ENCODE measurements at places on chromosomes 4 and X.

GRCh38 chr4:158782551-158783360 lies 13.9 kb downstream of the FNIP2 start:
- no peak for DNase-seq

DNA sequence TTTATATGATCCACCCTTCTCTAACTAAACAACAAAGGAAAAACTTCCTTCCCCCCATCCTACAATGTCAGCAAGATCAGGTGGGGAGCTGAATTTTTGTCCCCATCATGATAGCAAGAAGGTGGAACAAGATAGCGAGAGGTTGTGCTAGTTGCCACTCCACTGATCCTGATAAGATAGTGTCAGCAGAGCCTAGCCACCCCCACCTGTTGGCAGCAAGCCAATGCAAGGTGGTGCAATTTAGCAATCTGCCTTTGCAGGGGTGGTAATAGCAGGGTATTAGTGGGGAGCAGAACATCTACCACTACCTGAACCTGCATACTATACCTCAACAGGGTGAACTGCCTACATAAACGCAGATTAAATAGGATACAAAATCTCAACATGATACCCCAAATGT lies 80.2 kb upstream of the MAMLD1 start:
- peak; percentile 24 for DNase-seq

- no peak for DNase-seq
Observed at GRCh38 chr4:139738846-139739613, 73.4 kb downstream of the MGST2 start.

GRCh38 chr4:83317671-83318070 lies 17.0 kb downstream of the HPSE start:
- no peak for DNase-seq

DNA sequence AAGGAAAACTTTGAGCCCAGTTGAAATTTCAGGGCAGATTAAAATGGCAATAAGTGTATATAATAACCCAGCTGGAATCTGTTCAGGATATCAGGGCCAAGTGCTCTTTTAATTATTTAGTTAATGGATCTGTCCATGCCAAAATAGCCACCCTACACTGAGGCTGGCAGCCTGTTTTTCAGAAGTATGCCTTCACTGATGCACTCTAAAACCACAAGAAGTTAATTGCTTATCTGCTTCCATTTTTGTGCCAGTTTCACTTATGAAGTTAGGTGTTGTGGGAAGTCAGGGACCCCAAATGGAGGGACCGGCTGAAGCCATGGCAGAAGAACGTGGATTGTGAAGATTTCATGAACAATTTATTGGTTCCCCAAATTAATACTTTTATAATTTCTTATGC lies 960.3 kb downstream of the C4orf33 start:
- DNase-seq, result no peak

DNA sequence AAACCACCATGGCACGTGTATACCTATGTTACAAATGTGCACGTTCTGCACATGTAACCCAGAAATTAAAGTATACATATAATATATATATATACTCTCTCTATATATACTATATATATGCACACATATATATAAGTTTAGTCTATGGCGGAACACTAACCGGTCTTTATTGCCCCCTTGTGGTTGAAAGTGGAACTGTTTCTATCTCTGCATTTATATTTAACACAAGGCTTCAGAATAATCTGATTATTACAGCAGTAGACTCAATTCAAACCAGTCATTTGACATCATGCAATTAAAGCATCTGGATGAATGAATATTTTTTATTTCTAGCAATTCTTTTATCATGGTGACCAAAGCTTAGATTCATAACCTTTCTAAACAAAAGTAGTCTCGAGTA lies 14.6 kb downstream of the RAB9B start:
- peak; percentile 32 for DNase-seq

- peak; percentile 26 for DNase-seq
Observed at GRCh38 chrX:153633048-153633447, 14.0 kb upstream of the DUSP9 start.

GRCh38 chrX:124346877-124347241 lies 496 bp downstream of the SH2D1A start:
- DNase-seq, result no peak

- DNase-seq, result no peak
Observed at GRCh38 chr4:109067508-109068235, 234.8 kb downstream of the COL25A1 start.

DNA sequence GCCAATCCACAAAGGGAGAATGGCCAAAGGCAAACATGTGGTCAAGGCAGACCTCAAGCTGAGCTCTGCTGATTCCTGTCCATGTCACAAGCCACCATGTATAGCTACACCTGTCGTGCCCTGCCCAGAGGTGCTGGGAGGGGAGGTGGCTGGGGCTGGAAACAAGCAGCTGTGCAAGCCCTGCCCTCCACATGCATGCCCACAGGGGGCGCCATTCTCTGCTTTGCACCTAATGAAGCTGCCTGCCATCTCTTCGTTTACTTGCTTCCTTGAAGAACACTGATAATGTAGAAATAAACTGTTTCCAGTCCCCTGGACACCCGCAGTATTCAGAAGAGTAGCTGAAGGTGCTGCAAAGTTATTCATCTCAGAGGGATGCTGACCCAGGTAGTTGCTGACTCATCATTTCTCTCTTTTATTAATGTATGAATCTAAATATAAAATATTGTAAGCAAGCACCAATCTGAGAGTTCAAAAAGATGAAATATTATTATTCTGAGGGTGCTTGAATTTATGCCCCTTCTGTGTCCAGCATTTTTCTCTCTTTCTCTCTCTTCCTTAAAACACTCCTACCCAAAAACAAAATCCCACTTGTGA lies 278.6 kb downstream of the ADGRA3 start:
- peak; percentile 48 for DNase-seq

DNA sequence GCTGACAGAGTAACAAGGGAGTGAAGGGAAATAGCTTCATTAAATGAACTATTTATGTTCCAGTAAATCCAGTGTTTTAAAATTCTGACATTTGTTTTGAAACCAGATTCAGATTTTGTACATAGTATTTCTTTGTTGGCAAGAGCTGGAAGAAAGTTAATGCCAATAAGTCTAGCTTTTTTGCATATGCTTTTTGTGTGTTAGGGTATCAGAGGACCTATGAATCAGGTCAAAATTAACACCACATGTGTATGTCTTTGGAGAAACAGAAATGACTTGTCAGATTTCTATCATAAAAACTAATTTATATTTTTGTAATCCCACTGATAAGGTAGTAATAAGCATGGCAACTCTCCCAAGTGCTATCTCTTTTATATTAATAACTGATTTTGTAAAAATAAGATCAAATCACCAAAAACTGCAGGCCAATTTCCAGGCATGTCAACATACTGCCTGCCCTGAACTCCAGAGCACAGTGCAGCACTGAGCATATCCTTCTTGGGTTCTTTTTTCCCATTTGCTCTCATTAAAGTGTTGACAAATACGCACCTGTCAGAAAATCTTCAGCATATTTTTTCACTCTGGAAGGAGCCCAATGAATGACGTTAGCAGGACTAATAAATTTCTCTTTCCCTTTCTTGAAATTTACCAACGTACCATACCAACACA lies 65.5 kb downstream of the SH3RF1 start:
- DNase-seq, result no peak

DNA sequence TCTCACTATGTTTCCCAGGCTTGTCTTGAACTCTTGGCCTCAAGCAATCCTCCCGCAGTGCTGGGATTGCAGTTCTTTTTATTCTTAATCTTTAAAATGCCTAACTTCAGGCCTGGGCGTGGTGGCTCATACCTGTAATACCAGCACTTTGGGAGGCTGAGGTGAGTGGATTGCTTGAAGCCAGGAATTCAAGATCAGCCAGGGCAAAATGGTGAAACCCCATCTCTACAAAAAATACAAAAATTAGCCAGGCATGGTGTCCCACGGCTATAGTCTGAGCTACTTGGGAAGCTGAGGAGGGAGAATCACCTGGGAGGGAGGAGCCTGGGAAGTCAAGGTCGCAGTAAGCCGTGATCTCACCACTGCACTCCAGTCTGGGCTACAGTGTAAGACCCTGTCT lies 45.9 kb downstream of the PLS3 start:
- DNase-seq, result no peak

GRCh38 chrX:11375614-11376119 lies 82.5 kb downstream of the AMELX start:
- DNase-seq, result no peak

DNA sequence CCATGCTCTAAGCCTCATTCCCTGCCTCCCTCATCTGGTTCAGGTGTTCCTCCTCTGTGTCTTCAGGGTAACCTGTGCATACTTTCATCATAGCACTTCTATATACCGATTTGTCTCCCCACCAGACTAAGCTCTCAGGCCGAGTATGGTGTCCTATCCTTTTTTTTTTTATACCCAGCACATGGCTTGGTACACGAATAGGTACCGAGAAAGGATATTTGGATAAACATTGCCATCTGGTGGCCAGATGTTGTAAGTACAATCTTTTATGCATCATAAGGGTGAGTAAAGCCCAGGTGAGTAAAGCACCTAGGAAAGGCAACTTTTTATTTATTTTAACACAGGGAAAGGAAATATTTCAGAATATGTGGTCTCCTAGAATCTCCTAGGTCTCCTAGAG lies 68.4 kb downstream of the MID2 start:
- DNase-seq, result peak; percentile 45

- DNase-seq, result no peak
Observed at GRCh38 chrX:26352891-26353430, 137.0 kb downstream of the MAGEB5 start.

DNA sequence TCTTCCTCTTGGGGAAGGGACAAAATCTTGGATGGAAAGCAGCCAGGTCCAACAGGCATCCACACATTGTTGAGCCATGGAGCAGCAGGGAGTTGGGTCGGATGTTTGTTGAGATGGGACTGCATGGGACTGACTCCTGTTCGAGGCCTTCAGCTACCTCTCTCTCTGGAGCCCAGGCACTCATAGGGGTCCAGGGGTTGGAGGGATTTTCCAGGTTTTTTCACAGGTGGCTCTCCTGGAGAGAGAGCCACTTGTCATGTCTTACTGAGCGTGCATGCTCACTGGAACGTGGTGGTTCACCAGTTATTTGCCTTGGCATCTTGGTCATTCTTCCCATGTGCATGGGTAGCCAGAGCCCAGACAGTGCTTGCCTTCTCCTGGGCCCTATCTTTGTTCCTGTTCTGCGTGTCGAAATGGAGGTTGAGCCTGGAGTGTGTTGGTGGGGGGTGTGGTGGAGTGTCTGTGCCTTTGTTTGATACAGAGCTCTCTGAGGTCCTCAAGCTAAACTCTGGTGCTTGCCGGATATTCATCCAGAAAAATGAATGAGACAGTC lies 60.6 kb downstream of the NBDY start:
- no peak for DNase-seq

GRCh38 chr4:88382621-88383020 lies 4.0 kb downstream of the HERC6 start:
- no peak for DNase-seq

DNA sequence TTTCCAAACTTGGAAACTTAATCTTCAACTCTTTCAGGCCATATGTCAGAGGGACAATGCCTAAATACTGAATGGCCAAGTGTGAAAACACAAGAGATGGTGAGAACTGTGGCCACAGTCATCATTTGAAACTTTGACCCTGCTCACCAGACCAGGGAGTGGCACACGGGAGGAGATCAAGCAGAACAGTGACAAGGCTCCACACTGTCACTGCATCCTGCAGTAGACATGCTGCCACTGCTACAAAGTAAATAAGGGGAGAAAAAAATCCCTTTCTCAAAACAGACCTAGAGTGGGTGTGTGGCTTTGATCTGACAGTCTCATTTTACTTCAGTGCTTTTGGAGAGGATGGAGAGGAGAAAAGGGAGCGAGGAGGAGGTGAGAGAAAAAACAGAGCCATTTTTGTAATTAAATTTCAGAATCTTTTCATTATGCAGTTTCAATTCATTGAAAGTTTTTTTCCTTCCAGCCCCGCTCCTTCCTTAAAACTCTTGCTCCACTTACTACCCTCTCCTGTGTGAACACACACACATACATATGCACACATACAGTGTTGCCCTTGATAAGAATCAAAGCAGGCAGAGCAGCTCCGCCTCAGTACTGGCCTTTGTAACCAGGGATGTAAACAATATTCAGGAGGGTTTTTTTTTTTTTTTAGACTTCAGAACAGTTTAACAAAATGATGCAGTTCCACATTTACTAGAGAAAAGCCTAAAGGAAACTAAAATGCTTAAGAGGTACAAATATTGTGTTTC lies 34.4 kb downstream of the NEXMIF start:
- no peak for DNase-seq

Data from H7 (cell line).